ENCODE measurements at places on chromosomes 3 and 15.

GRCh38 chr15:48253172-48253571 lies 47.1 kb downstream of the SLC12A1 start:
- DNase-seq: no peak

GRCh38 chr3:146350852-146351251 lies 99.9 kb upstream of the PLSCR4 start:
- no peak for DNase-seq

- DNase-seq: peak; percentile 34
Measured at GRCh38 chr3:179811321-179812095, 158.7 kb downstream of the USP13 start.

GRCh38 chr3:123346021-123346420 lies 102.9 kb downstream of the ADCY5 start:
- DNase-seq: no peak

DNA sequence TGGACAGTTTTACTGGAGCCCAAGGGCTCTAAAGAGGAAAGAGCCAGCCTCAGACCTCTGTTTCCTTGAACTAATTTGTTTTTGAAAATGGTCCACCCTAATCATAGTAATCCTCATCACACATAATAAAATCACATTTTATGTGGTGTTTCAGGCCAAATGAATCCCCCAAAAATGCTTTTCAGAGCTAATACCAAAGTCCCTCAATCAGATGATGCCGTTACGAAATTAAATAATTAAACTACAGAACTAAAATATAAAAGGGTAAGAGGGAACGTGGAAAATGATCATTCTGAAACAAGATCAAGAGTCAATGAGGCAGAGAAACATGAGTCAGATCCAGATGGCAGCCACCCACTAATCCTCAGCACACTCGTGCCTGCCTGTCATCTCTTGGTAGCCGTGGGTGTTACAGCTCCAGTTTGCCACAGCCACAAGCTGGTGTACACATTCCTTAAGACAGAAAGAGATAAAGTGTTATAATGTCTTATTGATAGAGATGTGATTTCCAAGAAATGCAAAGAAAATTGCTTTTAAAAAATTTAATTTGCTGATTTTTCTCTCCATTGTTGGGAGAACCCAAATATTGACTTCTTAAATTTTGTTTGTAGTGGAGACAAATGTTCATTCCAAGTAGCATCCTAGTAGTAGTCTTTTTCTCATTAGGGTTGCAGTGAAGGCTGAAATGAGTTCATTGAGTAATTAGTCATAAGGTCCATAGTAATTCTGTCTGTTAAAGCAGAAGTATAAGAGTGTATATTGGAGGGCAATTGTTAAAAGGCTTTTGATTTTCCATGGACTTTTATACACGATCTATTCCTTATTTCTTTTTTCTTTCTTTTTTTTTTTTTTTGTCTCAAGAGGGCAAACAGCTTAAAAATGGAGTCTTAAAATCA lies 104.2 kb downstream of the AGBL1 start:
- DNase-seq: no peak

DNA sequence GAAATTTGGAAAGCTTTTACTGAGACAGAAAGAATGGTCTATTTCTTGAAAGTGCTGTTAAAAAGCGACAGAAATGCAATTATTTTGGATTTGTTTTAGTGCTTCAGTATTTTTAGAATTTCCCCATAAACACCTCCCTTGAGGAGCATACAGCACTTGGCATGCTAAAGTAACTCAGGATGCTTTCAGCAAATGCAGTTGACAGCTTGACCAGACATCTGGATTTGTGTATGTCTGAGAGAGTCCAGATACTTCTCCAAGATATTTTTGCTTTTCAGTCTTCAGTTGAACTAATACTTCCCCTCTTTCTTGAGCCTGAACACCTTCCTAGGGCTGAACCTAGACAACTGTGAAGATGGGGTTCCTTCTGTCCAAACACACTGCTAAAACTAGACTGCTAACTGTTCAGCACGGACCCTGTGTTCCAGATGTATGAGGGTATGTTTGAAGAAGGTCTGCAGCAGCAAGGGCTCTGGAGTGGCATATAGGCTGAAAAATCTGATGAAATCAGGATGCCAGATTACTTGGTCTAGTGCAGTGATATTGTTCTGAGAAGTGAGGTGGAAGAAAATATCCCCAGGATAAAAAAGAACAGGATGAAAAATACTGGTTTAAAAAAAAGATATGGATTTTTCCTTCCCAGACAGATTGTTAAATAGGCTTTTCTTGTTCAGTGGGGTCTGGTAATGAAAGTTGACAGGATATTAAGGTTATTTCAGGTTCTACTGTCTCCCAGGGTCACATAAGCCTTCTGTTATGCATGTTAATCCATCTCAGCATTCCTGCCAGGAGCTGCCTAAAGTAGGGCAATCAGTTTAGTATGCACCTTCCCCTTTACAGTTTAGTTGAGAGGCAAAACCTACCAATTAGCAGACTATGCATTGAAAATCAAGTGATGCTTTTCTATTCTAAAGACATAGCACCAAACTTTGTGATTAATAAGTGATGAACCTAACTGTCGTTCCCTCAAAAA lies 516.9 kb upstream of the TBL1XR1 start:
- no peak for DNase-seq

DNA sequence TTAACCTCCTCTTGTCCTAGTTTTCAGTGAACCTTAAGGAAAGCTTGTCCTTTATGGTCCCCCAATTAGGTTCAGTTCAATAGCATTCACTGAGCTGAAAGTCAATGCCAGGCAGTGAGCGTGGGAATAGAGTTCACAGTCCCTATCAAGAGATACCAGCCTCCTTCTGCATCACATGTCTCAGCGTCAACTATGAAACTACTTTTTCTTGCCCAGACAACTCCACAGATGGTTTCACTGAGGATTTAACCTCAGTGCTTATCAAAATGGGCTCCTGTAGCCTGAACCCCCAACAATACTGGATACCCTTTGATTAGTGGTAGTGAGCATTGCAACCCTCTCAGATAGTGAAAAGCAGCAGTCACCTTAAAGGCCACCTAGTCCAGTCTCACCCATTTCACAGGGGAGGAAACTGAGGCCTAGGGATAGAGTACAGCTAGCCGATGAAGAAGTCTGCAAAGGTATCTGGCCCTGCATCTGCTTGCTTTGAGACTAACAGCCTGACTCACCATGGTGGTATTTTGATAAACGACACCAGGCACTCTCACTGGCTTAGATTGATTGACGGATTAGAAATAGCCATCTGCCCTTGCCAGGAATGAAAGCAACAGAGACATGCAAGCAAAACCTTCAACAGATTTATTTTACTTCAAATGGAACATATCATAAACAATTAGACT lies 1.6 kb upstream of the UBA3 start:
- no peak for DNase-seq
